ENCODE measurements at places on chromosomes 12 and 14.

DNA sequence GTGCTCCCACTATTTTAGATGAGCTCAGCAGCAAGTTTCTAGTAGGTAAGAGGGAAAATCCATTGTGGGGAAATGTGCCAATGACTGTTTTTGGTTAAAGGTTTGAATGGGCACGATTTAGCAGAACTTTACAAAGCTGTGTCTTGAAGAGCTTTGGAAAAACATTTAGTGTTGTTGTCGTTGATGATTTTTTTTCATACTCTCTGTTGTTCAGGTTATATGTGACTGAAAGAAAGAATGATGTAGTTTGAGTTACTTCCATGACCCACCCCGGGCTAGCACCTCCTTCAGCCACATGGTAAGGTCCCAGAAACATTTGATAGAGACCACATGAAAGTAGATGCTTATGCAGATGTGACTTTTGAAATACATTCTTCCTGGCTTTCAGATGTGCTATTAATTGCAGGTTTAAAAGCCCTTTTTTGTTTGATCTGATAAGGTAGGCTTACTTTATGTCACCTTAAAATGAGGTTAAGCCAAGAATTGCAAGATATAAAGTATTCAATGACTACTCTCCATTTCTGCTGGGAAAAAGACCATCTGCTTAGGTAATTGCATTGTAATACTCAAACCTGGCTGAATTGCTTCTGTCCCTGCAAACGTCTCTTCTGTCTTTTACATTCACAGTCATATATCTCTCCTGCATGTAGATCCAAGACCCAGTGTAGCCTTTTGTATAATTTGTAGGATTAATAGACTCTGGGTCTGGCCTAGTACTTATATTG is 250.6 kb downstream of the RGS6 start:
- H3K27me3 ChIP-seq: no peaks in the 10 kb centered on the region
- no peaks in the 10 kb centered on the region for H3K36me3 ChIP-seq
- H3K4me3 ChIP-seq: no peak overlapping the region
- no peak for DNase-seq

DNA sequence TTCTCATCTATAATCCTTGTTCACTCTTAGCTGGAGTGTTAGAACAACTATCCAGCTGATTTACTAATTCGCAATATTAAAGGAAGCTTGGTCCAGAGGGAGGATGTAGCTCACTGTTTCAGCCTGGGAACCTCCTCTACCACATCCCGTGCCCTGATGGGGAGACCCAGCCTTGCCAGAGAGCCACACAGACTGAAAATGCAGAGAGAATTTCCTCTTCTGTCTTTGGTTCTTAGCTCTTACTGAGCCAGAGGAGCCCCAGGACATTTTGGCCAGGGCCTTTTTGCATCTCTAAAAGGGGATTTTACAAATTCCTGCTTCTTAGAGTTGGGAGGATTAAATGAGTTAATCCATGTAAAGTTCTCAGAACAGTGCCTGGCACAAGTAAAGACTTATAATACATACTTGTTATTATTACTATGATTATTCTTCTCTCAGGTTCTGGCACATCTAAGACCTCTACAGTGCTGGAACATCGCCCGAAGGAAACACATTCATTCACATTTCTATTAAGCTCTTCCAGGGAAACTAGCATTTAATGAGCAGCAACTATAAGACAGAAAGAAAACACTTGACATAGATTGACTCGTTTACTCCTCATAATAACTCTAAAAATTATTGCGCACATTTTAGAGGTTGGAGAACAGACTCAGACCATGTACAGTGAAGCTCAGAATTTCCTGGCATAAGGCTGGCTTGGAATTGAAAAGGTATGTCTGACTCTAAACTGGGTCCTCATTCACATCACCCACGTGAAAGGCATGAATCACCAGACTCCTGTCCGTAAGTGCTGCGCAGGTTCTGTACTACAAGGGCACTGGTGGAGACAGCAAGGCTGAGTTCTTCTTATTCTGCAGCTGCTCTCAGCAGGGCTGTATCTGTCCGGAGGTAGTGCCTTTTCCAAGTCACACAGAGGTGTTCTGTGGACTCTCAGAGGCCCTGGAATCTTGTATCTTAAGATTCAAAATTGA is 27.8 kb upstream of the AEBP2 start:
- no peak for DNase-seq
- no peak overlapping the region for H3K27ac ChIP-seq
- no peak overlapping the region for H3K4me3 ChIP-seq
- H3K27me3 ChIP-seq: peaks cover 3% of the 10 kb centered on the region
- no peaks in the 10 kb centered on the region for H3K36me3 ChIP-seq
- H3K4me1 ChIP-seq: peaks cover 15% of the 10 kb centered on the region

- H3K27me3 ChIP-seq: peaks cover 7% of the 10 kb centered on the region
- H3K4me1 ChIP-seq: peaks cover 9% of the 10 kb centered on the region
- no peak overlapping the region for H3K4me3 ChIP-seq
- no peak overlapping the region for H3K27ac ChIP-seq
These were observed 110.1 kb upstream of the DIO3 start for GRCh38 chr14:101451166-101451565.

DNA sequence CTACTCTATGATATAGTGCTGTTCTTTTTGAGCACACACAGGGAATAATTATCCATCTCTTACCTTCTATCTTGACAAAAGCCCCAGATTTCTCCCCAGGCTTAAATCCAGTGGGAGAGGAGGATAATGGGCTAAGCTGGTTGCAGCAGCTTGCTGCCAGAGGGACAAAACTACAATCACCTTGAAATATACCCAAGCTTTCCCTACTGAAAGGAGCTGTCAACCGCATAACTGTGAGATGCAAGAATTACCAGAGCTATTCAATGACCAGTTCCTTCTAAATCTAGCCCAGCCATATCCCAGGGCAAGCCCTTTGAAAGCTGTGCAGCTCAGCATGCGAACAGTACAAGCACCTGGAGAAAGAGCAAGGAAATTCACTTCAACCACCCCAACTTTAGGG is 943 bp upstream of the MGAT4C start:
- no peaks in the 10 kb centered on the region for H3K27me3 ChIP-seq
- no peak overlapping the region for H3K4me3 ChIP-seq
- H3K4me1 ChIP-seq: peaks cover 10% of the 10 kb centered on the region
- H3K27ac ChIP-seq: peak overlapping the region; percentile 59

Measured in glutamatergic neuron (in vitro differentiated cells).